ENCODE measurements at places on chromosomes 5 and 9. TPM values are rescaled to one million over a fixed set of nuclear protein-coding genes. Genes with fewer than 3 reads are reported as not detected.

Gene CDH6
- 3.4 TPM for total RNA-seq

Gene COL15A1
- 11.3 TPM for total RNA-seq

Gene PDGFRB
- 136 TPM for total RNA-seq

Gene TOR1A
- total RNA-seq, result 75.2 TPM

Gene PCDHB4
- total RNA-seq, result under 0.01 TPM

Gene HTR4
- not detected for total RNA-seq

Gene NACC2
- 19.4 TPM for total RNA-seq

Gene HMGXB3
- total RNA-seq, result 24.6 TPM

Gene LRRTM2
- 0.48 TPM for total RNA-seq

Gene OLFM1
- total RNA-seq, result 0.16 TPM

Gene LAMC3
- 3.7 TPM for total RNA-seq

Measured in epithelial cell of alveolus of lung (primary cell).